Stimulated activated CD4-positive, alpha-beta T cell treated with anti-CD3 and anti-CD28 coated beads, Interleukin-2, amount 100 ng/mL, for 4 hours (primary cell): ENCODE measurements at places on chromosomes 11 and 22.

- no peak for DNase-seq
These were observed 20.0 kb downstream of the IRAG1 start for GRCh38 chr11:10673501-10674062.

DNA sequence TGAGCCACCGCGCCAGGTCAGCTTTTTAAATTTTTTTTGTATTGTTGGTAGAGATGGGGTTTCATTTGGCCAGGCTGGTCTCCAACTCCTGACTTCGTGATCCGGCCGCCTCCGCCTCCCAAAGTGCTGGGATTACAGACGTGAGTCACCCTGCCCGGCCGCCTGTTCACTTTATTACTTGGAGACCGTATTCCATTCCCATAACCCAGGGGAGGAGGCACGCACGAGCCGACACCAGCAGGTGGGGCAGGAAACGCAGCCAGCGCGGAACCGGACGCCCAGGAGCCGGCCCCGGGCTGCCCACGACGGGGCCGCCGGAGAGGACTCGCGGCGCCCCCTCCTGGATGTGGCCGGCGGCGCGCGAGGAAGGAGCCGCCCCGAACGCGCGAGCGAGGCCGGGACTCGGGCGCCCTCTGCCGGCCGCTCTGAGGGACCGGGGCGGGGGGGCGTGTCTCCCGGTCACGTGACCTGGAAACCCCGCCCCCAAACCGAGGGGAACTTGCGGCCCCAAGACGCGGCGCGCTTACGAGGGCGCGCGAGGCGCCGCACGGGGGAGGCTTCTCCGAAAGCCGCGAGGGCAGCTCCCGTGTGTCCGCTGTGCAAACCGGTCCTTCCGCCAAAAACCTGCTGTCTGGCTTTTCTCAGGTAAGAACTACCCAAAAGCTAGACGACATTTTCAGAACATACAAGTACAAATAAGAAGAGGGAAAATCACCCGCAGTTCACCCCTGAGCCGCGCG lies 11.6 kb upstream of the RNH1 start:
- DNase-seq = peak; percentile 78

- DNase-seq = no peak
These were observed 7.0 kb downstream of the ALDH3B1 start for GRCh38 chr11:68016904-68017817.

- DNase-seq = no peak
These were observed 11.8 kb upstream of the IGLL1 start for GRCh38 chr22:23591846-23592245.

- no peak for DNase-seq
These were observed 830.8 kb downstream of the TBC1D22A start for GRCh38 chr22:47593291-47593690.

DNA sequence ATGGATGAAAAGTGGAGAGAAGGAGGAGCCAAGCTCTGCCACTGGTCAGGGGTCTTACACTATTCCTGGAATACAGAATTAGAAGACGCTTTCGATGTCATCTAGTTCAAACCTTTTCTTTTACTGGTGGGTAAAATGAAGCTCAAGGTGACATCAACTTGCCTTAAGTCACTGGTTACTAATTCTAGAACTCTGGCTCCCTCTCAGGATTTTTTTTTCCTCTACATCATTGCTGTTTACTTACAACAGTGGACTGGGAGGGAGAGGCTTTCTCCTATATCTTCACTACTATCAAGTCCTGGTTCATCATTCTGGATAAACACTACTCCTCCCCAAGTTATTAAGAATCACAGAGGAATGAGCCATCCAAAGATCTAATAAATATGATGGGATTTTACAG lies 82.9 kb downstream of the ETS1 start:
- DNase-seq = no peak

DNA sequence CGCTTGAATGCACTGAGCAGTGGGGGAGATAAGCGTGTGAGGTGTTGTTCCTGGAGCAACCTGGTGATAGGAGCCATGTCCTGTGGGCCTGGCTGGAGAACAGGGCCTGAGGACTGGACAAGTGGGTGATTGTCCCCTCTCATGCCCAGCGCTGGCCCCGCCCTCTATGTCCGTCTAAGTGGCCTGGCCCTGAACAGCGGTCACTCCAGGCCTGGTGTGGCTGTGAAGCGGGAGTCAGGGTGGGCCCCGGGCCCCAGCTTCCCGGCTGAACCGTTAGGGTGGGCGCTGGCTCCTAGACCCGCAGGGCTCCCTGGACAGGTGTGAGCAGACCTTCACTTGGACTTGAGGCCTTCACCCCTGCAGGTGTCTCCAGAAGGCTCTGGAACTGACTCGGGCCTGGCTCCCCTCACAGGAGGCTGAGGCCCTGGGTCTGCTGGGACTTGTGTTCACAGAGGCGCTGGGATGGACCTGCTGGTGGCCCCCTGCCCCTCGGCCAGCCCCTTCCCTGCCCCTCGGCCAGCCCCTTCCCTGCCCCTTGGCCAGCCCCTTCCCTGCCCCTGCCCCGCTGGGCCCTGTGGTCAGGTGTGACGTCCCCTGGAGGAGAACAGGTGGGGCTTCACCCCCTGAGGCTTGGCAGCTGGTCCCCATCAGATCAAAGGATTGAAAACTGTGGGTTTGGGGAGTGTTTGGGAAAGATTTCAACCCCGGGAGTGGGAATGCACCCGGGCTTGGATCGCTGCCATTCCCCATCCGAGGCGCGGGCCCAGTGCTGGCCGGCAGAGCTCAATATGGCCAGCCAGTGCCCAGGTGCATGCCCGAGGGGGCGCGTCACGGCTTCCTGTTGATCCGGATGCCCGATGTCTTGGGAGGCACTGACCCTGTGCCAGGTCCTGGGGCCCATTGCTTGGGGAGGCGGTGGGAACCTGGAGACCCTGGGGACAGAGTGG lies 3.2 kb upstream of the MUC6 start:
- DNase-seq = no peak

GRCh38 chr11:128757235-128757711 lies 63.4 kb downstream of the FLI1 start:
- peak; percentile 64 for DNase-seq

- DNase-seq = no peak
These were observed 27.2 kb downstream of the TTC12 start for GRCh38 chr11:113341388-113342165.

- DNase-seq = no peak
These were observed 854.1 kb downstream of the TBC1D22A start for GRCh38 chr22:47616396-47617020.

GRCh38 chr22:25013607-25014006 lies 61.1 kb downstream of the KIAA1671 start:
- no peak for DNase-seq

- no peak for DNase-seq
These were observed 18.6 kb upstream of the CD5 start for GRCh38 chr11:61083601-61084147.

DNA sequence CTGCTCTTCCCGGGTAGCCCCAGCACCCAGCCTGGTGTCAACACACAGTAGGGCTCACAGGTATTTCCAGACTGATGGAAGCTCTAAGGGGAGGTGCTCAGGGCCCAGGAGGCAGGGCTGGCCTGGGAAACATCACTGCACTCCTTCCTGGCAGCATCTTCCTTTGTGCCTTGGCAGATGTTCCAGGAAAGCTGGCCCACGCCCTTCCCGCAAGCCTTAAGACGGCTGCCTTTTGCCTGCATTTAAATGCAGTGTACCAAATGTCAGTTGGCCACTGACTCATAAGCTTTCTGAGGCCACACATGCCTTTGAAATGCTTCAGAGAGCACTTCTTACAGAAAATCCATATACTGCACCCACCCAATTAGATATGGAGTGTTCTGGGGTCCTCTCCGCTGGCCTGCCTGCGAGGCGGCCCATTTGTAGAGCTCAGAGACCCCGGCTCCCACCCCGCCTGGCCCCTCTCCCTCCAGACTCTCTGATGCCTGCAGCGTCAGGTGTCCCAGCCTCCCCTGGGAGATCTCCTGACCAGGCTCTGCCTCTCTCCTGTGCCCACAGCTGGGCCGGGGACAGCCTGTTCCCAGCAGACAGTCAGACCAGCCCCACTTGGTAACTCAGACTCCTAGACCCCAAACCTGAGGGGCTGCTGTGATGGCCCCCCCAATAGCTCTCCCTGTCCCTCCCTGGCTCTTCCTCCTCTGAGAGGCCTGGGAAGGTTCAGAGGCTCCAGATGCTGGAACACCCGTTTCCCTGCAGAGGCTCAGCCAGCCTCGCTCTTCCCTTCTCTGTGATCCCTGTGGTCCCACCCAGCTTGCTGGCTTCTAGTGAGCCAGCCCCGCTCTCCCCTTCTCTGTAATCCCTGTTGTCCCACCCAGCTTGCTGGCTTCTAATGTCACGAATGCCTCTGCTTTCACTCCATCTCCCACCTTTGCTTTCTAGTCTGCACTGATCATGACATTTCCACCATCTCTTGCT lies 47.6 kb upstream of the THY1 start:
- DNase-seq = no peak

DNA sequence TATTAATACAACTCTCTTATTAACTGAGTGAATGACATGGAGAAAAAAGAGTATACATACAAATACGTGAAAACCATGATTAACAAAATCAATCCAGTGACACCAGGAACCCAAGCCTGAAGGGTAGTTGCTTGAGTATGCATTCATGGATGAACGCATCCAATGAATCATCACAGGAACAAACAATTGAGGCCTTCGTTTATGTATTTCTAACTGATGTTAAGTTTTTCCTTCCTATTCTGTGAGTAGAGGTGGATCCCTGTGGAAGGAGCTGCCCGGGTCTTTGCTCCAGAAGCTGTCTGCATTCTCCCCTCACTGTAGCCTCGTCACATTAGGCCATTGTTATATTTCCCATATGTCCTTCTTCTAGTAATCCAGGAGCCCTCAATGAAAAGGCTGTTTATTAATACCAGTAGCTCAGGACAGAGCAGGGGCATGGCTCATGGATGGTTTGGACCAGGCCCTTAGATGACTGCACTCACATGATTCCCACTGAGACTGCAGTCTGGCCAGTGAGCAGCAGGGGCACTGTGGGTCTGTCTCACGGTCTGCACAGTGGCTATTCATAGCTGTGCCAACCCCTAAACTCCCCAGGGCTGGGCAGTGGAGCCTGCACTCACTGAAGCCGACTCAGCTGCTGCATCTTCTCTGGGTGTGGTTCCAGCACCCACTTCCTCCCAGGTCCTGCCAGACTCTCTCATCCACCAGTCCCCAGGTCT lies 128.1 kb upstream of the TOP3B start:
- no peak for DNase-seq

GRCh38 chr11:117514256-117514655 lies 186.6 kb downstream of the CEP164 start:
- no peak for DNase-seq

GRCh38 chr22:26546282-26546681 lies 34.0 kb upstream of the TFIP11 start:
- DNase-seq = no peak

- no peak for DNase-seq
These were observed 298.8 kb downstream of the SWAP70 start for GRCh38 chr11:9962722-9963121.
